ENCODE measurements at places on chromosomes 11 and 22.
A peak's percentile ranks its signal among the peaks of the same experiment; 100 is the strongest.

GRCh38 chr11:129546266-129546665 lies 170.6 kb downstream of the BARX2 start:
- DNase-seq: no peak

GRCh38 chr11:77524539-77524938 lies 50.6 kb upstream of the PAK1 start:
- DNase-seq: no peak

- DNase-seq: no peak
Observed at GRCh38 chr11:60059521-60060240, 3.2 kb downstream of the MS4A3 start.

DNA sequence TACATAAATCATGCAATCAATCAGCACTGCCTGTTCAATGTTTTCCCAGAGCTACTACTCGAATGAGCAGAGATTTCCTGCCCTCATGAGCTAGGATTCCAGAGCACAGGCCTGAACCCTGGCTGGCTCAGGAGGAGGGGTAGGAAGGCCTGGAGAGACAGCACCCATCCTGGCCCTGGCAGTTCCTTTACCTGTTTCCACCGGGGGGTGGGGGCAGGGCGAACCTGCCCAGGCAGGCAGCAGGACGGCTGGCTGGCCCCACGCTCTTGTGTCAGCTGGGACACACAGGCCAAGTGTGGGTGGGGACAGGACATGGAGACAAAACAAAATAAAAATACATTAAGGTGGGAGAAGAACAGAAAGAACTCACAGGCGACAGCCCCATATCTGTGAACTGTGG lies 109.8 kb upstream of the BID start:
- no peak for DNase-seq

DNA sequence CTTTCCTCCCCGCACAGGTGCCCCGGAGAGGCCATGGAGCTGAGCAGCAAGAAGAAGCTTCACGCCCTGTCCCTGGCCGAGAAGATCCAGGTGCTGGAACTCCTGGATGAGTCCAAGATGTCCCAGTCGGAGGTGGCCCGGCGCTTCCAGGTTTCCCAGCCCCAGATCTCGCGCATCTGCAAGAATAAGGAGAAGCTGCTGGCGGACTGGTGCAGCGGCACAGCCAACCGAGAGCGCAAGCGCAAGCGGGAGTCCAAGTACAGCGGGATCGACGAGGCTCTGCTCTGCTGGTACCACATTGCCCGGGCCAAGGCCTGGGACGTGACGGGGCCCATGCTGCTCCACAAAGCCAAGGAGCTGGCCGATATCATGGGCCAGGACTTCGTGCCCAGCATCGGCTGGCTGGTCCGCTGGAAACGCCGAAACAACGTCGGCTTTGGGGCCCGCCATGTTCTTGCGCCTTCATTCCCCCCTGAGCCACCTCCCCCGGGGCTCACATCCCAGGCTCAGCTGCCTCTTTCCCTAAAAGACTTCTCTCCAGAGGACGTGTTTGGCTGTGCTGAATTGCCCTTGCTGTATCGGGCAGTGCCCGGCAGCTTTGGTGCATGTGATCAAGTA lies 1.3 kb downstream of the TIGD3 start:
- DNase-seq: peak; percentile 20

- DNase-seq: no peak
Observed at GRCh38 chr11:132846075-132846474, 686.2 kb downstream of the OPCML start.

GRCh38 chr11:118514103-118514502 lies 13.2 kb upstream of the TTC36 start:
- no peak for DNase-seq

DNA sequence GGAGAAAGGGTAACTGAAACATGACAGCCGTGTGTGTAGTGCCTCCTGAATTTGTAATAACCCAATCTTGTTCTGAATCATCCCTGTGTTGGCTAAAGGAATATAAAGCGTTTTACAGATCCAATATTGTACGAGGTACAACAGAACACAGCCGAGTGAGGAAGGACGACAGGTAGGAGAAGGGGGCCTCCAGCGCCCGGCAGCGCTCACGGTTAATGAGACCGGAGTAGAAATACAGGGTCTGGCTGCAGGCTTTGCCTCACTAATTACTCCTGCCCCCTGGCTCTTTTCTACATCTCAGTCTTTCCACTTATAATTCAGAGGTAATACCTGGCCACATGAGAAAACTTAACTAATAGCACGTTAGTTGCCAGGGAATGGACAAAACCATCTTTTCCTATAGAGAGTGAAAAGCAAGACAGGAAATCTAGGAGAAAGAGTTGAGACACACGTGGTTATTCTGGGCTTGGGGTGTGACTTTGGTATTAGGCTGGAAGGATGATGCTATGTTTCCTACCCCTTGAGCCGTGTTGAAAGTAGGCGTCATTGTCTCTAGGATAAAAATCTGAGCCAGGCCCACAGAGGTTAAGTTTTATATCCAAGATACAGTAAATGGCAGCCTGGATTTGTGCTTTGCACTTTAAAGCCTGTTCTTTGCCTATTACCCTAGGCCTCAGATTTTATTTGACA lies 54.1 kb downstream of the GRIK4 start:
- DNase-seq: no peak

DNA sequence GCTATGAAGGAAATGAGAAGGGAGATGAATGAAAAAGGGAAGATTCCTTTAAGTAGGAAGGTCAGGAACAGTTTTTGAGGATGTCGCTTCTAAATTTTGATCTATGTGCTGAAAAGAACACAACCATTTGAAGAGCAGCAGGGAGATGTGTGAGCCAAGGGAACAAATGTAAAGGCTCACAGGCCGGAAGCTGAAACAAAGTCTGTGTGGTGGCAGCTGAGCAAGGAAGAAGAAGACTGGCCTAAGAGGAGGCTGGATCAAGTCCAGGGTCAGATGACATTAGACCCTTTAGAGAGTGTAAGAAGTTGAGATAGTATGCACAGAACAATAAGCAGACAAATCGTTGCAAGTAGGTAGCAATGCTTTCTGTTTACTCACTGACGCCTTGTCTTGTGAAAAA lies 1631.4 kb upstream of the TENM4 start:
- DNase-seq: no peak

DNA sequence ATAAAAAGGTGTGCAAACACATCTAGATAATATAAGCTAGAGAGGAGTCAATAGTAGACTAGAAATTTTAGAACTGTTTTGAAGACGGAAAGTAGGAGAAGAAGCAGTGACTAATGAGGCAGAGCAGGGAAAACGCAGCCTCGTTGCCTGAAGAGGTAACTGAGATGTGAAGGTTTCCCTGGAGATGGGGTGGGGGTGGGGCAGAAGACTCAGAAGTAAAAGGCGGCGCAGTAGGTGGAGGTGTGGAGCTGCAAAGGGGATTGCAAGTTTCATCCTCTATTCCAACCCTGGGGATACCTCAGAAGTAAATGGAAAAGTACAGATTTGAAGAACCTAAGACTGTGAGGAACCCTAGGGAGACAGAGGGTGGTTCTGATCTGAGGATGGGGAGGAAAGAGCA lies 109.5 kb downstream of the TMPRSS5 start:
- DNase-seq: no peak

DNA sequence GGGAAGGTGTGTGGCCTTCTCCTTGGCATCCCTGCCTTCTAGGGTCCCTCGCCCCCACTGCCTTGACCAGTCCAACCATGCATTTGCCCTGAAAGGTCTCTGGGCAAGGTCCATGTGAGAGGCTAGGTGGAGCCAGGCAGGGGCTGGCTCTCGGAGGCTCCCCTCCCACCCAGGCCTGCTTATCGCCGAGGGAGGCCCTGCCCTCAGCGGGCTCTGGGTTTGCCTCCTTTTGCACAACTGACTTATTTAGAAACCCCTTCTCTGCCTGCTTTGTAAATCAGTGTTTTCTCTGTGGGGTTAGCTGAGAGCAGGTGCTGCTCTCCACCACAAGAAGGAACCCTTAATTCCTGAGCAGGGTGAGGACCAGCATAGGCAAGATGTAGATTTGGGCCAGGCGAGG lies 47.7 kb downstream of the CD82 start:
- no peak for DNase-seq

DNA sequence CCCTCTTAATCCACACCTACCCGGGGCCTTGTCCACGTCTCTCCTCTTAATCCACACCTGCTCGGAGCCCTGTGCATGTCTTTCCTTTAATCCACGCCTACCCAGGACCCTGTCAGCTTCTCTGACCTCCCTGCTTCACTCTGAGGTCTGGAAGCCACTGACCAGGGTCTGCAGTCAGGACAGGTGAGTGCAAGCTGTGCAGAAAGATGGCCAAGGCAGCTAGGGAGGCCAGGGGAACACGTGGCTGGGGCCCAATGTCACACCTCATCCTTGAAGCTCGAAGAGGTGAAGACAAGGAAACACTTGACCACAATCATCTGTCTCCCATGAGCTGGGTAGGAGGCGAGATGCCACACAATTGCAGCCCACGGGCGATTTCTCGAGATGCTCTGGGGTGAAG lies 1516.9 kb downstream of the BRD1 start:
- DNase-seq: no peak

GRCh38 chr11:62458212-62459002 lies 39.6 kb downstream of the SCGB1A1 start:
- DNase-seq: no peak

- DNase-seq: peak; percentile 11
Observed at GRCh38 chr11:15223318-15223717, 108.6 kb downstream of the INSC start.

- peak; percentile 79 for DNase-seq
Observed at GRCh38 chr11:88521399-88521798, 183.9 kb upstream of the CTSC start.

DNA sequence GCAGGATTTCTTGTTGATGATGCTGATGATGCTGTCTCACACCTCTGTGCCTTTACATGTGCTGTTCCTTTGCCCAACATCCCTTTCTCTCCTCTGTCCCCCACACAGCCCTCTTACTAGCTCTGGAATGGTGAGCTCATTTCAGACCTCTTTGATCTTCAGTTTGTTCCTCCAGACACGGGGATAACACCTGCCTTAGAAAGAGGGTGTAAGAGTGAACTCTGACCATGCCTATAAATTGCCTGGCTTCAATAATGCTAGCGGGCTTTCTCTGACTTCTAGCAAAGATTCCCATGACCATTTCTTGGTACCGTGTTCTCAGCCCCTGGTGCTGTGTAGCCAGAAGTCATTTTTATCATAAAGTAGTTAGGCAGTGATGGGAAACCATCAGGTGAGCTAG lies 55.9 kb upstream of the DRD2 start:
- DNase-seq: no peak

GRCh38 chr11:376531-377173 lies 7.4 kb downstream of the B4GALNT4 start:
- DNase-seq: no peak

GRCh38 chr22:22815397-22816170 lies 72.0 kb upstream of the IGLL5 start:
- no peak for DNase-seq

DNA sequence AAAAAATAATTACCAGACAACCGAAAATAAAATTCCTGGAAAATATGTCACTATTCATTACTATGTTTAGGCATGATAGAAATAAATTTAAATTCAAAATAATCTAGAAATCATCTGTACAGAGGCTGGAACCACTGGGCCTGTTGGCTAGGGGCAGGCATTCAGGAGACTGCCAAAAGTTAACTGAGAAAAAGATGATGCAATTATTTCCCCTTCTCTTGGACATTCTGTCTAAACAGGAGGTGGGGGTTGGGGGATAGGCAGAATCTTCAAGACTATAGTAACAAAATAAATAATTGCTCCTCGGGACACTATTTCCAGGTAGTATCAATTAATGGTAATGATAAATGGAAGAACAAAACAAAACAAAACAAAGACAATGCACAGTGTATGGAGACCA lies 14.1 kb downstream of the BTBD10 start:
- peak; percentile 33 for DNase-seq

- DNase-seq: no peak
Observed at GRCh38 chr11:6629892-6630631, 10.8 kb upstream of the TPP1 start.

DNA sequence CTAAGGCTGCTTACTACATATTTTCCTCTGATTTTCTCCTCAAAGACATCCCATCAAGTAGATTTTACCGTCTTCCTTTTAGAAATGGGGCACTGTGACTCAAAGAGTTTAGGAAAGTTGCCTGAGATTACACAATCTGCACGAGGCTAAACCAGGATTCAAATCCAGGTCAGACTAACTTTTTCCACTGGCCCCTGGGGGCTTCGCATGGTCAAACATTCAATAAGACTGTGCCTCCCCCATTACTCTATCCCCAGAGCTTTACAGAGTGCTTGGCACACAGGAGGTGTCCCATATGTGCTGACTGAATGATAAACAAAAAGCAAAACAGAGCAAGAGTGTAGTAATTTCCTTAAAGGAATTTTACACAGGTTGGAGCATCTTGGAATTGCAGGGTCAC lies 118.1 kb upstream of the TEAD1 start:
- DNase-seq: peak; percentile 76

- no peak for DNase-seq
Observed at GRCh38 chr22:37204045-37204655, 8.1 kb downstream of the SSTR3 start.

DNA sequence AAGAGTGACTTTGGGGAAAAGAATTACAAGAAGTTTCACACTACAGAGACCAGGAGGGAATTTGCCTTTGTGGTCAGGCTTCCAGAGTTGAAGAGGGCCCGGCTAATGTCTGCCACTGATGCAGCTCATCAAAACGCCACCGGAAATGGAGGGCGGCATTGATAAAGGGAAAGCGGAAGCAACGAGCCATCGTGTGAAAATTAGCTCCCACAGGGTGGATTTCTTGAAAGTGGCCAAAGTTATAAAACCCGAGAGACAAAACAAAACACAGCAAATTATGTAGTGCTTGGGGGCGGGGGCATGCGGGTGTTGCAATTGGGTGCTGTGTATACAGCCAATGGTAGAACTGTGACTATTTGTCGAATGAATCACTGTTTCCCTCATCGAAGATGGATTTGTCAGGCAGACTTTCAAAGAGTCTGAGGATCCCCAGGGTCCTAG lies 113.0 kb downstream of the ADAMTS15 start:
- peak; percentile 83 for DNase-seq
